ENCODE measurements at places on chromosomes 2 and 18. TPM values are rescaled to one million over a fixed set of nuclear protein-coding genes. Genes with fewer than 3 reads are reported as not detected.

HYCC2 gene
- 16.7 TPM for total RNA-seq

SPATS2L gene
- 79.9 TPM for total RNA-seq

CACNB4 gene
- 7.8 TPM for total RNA-seq

MYO5B gene
- 0.52 TPM for total RNA-seq

CDK15 gene
- 0.52 TPM for total RNA-seq

SLC8A1 gene
- total RNA-seq: 45.9 TPM

ABCG8 gene
- total RNA-seq: under 0.01 TPM

GPR45 gene
- not detected for total RNA-seq

PARD3B gene
- total RNA-seq: 19.8 TPM

SKA1 gene
- total RNA-seq: 2.6 TPM

MRPL30 gene
- 48.0 TPM for total RNA-seq

FOXI3 gene
- total RNA-seq: not detected

LAMA1 gene
- total RNA-seq: 4.2 TPM

DTNA gene
- 94.5 TPM for total RNA-seq

AMER3 gene
- not detected for total RNA-seq

EGR4 gene
- not detected for total RNA-seq

EXOC6B gene
- 24.5 TPM for total RNA-seq

VWA3B gene
- total RNA-seq: not detected

PID1 gene
- total RNA-seq: 25.1 TPM

LYPD1 gene
- total RNA-seq: 4.2 TPM

MYO1B gene
- total RNA-seq: 125 TPM

SERTAD2 gene
- 9.4 TPM for total RNA-seq

REG1B gene
- total RNA-seq: not detected

SLC4A3 gene
- total RNA-seq: 2.1 TPM

TBC1D8 gene
- total RNA-seq: 16.2 TPM

PAIP2B gene
- 5.7 TPM for total RNA-seq

AQP12B gene
- total RNA-seq: not detected

ABCB11 gene
- total RNA-seq: not detected

TCF23 gene
- 0.52 TPM for total RNA-seq

C2orf15 gene
- total RNA-seq: not detected

MIB1 gene
- total RNA-seq: 65.8 TPM

RAPH1 gene
- 42.8 TPM for total RNA-seq

UNC80 gene
- 2.1 TPM for total RNA-seq

EVX2 gene
- total RNA-seq: under 0.01 TPM

TUBA4B gene
- total RNA-seq: not detected

LDLRAD4 gene
- 18.3 TPM for total RNA-seq

STPG4 gene
- total RNA-seq: not detected

BMP10 gene
- not detected for total RNA-seq

SLC14A1 gene
- 14.6 TPM for total RNA-seq

CHN1 gene
- total RNA-seq: 7.8 TPM

KIAA2012 gene
- under 0.01 TPM for total RNA-seq

ATP8B1 gene
- total RNA-seq: 4.7 TPM

BOK gene
- 25.1 TPM for total RNA-seq
